ENCODE measurements at places on chromosomes 13 and 19. TPM values are rescaled to one million over a fixed set of nuclear protein-coding genes. Genes with fewer than 3 reads are reported as not detected.
A peak's percentile ranks its signal among the peaks of the same experiment; 100 is the strongest.

- no peaks in the 10 kb centered on the region for H3K36me3 ChIP-seq
- no peak for DNase-seq
- no peak overlapping the region for H3K27ac ChIP-seq
- no peak overlapping the region for H3K4me3 ChIP-seq
- H3K27me3 ChIP-seq: no peaks in the 10 kb centered on the region
These were observed 10.2 kb downstream of the ENOX1 start for GRCh38 chr13:43776501-43777079.

DNA sequence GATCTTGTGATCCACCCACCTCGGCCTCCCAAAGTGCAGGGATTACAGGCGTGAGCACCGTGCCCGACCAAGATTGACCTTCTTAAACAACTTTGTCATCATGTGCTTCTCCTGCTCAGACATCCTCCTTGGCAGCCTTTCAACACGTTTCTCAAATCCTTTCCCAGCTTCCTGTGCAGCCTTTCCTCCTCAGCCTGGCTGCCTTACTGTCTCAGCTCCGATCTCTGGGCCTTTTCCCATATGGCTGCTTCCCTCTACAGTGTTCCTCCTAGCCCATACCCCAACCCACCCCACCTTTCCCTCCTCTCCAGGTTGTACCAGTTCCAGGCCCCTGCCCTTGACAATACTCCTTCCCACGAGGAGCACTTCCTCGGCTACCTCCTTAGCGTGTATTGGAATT is 7.2 kb downstream of the PHF11 start:
- H3K27ac ChIP-seq: no peak overlapping the region
- no peaks in the 10 kb centered on the region for H3K36me3 ChIP-seq

The LIPE gene
- polyA plus RNA-seq: 7.1 TPM

DNA sequence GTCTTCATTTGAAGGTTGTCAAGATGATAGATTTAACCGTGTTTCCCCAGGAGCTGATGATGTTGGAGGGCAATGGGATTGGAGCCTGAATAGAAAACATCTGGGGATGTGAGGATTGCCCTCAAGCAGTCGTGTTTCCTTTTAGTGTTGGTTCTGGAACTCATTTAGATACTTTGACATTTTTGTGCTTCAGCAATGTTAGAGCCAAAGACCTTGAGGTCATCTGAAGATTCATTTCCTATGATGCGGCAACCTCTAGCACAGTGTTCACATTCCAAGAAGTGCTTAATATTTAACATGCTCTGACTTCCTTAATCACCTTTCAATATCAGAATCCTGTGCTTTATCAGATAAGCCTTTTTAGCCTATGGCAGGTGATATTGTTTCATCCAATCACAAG is 82.7 kb downstream of the SLC10A2 start:
- H3K4me1 ChIP-seq: no peaks in the 10 kb centered on the region
- DNase-seq: no peak
- peak overlapping the region; percentile 51 for H3K27ac ChIP-seq
- no peaks in the 10 kb centered on the region for H3K27me3 ChIP-seq
- H3K36me3 ChIP-seq: no peaks in the 10 kb centered on the region

DNA sequence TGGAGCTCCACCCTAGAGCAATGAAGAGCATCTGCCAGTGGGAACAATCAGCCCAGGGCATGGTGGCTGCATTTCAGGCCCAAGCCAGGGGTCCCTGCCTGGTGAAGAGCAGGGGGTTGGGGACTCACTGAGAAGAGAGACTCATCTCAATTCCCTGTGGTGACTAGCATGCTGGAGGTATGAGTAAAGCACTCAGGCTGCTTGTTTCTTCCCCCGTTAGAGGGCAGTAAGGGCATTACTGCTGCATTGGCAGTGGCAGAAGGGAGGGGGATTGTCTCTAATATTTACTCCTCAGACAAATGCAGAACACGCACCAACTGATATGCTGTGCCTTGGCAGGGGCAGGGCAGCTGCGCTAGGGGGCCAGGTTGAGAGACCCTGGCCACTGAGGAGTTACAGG is 329.1 kb downstream of the SLITRK5 start:
- H3K27me3 ChIP-seq: no peaks in the 10 kb centered on the region
- H3K36me3 ChIP-seq: no peaks in the 10 kb centered on the region
- H3K4me1 ChIP-seq: no peaks in the 10 kb centered on the region
- no peak overlapping the region for H3K27ac ChIP-seq

- no peak overlapping the region for H3K4me3 ChIP-seq
- H3K4me1 ChIP-seq: peaks cover 19% of the 10 kb centered on the region
- no peak overlapping the region for H3K27ac ChIP-seq
- no peak for DNase-seq
These were observed 36.3 kb upstream of the TFDP1 start for GRCh38 chr13:113548171-113548641.
